ELF-1 (cell line): ENCODE measurements at places on chromosomes 5 and 9.

GRCh38 chr9:30757723-30758122, 1626.7 kb upstream of the ACO1 start:
- DNase-seq: no peak

DNA sequence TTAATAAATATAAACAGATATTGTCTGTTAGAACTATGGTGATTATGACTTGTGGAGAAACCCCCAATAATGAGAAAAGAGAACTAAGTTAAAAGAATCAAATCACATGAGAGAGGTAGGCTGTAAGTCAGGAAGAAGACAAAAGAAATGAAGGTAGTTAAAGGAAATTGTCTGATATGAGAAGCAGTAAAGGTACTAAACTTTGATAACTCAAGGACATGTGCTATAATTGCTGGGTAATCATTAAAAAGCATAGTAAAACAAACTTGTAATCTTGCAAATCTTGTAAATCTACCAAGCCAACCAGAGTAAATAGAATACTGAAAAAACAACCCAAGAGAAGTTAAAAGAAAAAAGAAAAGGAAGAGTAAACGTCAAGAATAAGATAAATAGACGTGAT, 207.0 kb upstream of the CTNND2 start:
- no peak for DNase-seq

DNA sequence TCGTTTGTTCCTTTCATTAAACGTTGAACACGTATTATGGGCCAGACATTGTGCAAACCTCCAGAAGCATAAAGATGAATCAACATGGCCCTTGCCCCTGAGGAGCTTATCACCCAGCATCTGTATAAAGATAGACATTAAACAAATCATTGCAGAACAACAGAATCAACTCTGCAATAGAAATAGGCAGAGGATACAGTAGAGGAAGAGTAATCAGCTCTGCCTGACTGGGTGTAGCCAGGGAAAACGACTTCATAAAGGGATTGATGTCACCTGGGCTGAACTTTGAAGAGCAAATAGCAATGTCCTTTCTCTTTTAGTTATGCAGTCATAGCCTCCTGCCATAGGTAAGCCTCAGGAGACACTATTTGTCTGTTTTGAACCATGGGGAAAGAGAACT, 13.4 kb downstream of the RGS7BP start:
- DNase-seq: no peak

DNA sequence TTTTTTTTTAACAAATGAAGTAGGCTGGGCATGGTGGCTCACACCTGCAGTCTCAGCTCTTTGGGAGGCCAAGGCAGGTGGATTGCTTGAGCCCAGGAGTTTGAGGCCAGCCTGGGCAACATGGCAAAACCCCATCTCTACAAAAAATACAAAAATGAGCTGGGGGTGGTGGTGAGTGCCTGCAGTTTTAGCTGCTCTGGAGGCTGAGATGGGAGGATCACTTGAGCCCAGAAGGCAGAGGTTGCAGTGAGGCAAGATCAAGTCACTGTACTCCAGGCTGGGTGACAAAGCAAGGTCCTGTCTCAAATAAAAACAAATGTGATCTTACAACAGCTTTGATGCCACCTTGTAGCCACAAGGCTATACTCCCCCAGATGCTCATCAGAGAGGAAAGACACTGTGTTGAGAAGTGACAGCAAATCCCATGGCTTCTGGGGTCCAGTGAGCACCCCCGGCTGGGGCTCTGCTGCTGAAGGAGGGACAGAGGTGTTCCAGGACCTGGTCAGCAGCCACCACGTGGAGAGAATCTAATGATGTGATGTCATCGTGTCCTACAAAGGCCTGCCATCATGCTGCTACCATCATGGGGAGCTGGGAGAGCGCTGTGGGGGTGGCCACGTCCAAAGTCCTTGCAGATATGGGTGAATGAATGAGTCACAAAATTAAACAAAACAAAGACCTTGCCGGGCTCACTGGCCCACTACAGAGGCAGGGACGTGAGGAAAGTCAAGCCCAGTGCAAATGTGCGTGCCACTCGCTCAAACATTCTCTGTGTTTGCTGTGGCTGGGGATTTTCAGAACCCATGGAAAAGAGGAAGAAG, 60.7 kb downstream of the PRRT1B start:
- no peak for DNase-seq

DNA sequence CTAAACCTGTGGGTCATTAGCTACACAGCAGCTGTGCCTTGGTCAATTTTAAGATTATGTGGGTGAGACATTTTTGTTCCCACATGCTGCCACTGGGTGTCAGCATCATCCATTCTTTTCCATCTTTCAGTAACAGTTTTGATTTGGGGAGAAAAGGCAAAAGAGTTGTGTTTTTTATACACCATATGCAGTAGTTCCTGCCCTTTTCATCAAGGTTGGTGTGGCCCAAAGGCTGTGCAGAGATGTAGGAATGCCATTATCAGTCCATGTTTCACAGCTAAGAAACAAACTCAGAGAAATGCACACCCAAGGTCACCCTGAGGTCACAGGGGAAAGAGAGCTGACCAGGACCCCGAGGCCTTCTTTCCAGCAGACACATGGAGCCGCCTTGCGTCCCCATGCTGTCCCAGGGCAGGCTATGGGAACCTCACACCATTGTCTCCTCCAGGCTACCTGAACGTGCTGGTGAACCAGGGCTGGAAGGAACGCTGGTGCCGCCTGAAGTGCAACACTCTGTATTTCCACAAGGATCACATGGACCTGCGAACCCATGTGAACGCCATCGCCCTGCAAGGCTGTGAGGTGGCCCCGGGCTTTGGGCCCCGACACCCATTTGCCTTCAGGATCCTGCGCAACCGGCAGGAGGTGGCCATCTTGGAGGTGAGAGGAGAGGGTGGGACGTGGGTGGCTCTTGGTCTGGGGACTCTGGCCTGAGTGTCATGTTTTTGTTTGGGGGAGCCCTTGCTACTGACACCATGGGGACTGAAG, 27.8 kb upstream of the GRPEL2 start:
- peak; percentile 30 for DNase-seq

DNA sequence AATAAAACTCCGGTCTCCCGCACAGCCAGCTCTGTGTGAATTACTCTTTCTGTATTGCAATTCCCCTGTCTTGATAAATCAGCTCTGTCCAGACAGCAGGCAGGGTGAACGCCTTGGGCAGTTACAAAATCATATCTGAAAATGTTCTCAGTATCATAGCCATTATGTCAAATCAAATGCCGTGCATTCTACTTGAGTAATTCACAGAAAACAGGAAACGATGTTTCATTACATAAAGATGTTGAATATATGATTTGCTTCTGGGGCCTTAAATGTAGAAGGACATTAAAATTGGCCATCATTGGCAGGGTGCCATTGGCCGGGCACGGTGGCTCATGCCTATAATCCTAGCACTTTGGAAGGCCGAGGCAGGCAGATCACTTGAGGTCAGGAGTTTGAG, 8.5 kb downstream of the POLR3G start:
- no peak for DNase-seq

DNA sequence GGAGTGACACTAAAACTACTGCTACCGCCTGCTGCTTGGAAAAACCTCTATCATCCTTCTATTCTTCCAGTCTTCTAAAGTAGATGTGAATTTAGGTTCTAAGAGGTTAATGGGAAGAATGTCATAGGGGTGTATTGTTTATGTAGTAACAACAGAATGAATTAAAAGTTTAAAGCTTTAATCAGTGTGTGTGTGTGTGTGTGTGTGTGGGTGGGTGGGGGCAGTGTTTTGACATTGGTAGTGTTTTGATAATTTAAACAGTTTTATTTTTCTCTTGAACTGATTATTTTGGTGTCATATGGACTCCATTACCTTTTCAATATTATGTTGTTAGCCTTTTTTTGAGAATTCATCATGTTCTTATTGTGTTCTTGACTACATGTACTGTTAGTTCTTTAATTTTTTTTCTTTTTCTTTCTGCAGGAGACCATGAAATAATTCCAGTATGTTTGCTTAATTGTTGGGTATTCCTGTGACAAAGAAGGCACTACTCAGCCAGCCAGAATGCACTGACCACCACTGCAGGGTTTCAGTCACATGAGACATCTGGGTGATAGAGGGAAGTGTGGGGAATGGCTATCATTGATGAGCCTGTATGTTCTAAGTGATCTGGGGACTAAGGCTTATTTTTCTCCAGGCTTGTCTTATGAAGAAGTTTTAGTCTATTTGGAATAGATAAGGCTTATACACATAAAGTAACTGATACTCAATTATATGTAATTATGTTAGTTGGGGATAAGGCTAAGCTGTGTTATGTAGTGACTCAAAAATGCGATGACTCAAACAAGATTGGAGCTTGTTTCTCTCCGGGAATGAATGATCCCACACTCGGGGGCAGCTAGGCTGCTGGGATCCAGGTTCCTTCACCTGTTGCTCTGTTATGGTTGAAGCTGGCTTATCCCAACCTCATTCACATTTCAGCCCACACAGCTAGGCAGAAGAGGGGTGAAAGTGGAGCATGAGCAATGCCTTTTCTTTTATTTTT, 50.2 kb upstream of the ACTBL2 start:
- DNase-seq: no peak

GRCh38 chr5:68007451-68007850, 208.1 kb upstream of the PIK3R1 start:
- DNase-seq: no peak

GRCh38 chr9:15468145-15468544, 42.6 kb downstream of the PSIP1 start:
- DNase-seq: no peak

DNA sequence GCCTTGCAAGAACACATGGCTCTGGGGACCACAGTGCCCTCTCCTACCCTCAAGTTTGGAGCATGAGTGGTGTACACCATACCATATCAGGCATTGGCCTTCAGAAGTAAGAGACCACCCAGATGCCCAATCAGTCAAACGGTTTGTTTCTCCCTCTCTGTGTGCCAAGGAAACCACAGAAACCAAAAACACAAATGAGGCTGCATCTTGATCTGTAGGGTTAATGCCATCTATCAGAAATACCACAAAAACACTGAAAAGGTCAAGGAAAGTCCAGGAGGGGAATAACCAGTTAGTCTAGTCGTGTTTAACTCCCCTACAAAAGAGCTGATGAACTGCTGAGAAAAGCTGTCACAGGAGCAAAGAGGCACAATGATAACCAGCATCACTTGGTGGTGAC, 78.4 kb downstream of the INSYN2B start:
- DNase-seq: no peak

GRCh38 chr5:172178301-172178987, 9.6 kb downstream of the STK10 start:
- DNase-seq: peak; percentile 36

GRCh38 chr9:135993765-135994500, 32.8 kb upstream of the UBAC1 start:
- peak; percentile 69 for DNase-seq

GRCh38 chr5:68230285-68230684, 14.7 kb downstream of the PIK3R1 start:
- DNase-seq: no peak

DNA sequence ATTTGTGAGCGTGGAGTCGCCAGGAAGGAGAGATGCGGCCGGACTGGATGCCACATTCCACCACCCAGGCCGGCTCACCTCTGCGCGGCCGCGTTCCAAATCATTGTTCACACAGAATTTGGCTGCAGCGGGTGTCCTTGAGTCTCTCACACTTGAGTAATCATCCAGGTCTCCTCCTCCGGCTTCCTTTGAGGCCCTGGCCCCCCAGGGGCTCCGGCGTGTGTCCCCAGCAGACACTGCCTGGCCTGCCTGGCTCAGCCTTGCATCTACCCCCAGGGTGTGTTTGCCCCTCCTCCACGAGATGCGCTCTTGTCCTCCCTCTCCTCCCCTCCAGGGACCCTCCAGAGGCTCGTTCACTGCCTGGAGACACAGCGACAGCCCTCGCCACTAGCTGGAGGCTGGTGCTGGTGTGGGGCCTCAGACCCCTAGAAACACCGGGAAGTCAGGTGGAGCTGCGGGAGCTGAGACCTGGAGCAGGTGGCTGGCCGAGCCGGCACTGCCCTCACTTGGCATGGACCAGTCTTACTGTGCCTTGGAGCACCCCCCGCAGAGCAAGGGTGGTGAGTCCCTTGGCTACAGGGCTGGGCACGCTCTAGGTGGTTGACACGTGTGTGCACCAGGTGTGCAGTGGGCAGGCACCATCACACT, 7.0 kb upstream of the SLC9A3 start:
- peak; percentile 79 for DNase-seq

- no peak for DNase-seq
Measured at GRCh38 chr9:133171161-133171961, 7.6 kb upstream of the GBGT1 start.

DNA sequence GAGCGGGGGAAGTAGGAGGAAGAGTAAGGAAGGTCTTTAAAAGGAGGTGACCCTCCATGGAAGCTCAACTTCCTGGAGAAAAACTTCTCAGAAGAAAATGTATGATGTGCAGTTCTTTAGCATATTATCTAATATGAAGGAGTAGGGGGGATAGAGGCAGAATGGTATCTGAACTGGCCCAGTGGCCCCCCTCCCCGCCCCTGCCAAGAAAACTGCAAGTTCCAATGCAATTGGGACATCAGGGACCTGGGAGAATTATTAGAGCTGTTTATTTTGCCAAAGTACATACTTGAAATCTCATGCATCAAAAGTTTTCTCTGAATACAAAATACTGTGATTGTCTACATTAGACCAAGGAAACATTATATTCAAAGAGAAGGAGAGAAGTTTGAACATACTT, 40.6 kb upstream of the GAS1 start:
- no peak for DNase-seq

DNA sequence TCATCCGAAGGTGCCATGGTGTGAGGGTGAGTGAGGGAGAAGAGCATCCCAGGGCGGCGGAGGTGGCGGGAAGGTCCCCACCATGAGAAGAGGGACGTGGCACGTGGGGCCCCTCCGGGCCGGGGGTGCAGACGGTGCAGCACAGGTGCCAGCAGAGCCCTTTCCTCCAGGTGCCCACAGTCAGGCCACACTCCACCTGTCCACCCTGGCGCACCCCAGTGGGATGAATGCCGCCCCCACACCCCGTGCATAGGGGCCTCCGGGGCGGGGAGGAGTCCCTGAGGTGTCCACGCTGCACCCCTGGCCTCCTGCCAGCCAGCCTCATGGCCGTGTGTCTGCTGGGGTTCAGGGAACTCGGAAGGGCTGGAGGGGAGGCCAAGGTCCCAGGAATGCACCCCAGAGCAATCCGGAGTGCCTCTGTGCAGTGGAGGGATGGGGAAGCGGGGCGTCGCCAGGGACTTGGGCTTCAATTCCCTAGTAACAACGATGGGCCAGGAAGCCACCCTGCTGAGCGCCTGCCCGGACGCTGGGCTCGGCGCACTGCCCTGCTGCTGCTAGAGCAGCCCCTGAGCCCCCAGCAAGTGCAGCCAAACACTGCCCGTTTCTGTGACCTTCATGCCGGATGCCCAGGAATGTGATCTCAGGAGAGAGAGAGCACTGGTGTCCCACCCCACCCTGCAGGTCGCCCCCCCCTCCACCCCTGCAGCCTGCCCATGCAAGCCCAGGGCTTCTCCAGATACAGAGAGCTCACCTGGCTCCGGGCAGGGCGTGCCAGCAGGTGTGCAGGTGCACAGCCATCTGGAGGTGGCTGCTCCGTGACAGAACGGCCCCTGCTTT, 8.8 kb upstream of the NACC2 start:
- no peak for DNase-seq

DNA sequence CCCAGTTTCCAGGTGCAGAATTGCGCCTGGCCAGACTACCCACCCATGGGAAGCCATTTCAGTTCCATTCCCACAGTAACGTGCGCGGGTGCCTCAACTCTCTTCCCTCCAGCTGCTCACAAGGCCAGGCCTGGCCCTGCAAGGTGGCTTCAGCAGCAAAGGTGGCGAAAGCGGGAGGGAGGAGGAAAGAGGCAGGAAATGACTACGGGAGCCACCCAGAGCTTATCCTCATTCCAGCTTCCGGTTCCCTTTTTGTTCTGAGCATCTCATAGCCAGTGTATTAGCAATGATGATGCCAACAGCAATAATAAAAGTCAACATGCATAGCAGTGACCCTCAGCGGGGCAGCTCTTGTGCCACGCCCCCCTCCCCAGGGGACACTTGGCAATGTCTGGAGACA, 101.5 kb upstream of the BOD1 start:
- DNase-seq: no peak
